ENCODE measurements at places on chromosomes 12 and 14. TPM values are rescaled to one million over a fixed set of nuclear protein-coding genes. Genes with fewer than 3 reads are reported as not detected.

DNA sequence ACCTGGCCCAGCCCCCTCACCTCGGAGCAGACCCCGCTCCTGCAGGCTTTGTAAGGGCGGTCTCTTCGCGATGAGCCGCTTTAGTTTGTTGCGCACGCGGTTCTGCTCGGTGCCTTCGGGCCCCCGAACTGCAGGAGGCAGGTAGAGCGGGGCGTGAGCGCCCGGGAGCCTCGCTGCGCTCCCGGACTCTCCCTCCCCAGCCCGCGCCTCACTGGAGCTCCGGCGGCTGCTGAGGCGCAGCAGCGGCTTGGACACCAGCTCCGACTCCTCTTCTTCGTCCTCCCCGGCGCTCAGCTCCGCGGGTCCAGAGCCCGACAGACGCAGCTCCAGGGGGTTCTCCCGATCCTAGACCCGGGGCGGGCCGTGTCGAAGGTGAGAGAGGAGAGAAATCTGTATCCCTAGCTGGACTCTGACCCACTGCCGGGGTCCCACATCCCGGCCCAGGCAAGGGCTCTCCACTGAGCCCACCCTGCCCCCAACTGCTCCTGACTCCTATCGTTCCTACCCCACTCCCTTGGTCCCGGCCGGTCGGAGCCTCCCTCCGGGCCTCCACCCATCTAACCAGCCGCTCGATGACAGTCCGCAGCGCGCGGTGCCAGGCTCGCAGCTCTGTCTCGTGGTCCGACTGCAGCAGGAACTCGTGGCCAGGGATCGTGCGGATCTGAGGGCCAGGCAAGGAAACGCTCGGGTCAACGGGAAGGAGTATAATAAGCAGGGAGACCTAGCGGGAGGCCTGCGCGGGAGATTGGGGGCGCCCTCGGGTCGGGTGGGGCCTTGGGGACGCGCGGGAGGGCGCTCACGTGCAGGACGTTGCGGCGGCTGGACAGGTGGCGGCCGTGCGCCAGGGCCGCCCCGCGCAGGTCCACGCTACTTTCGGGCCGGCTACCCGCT, 4.2 kb downstream of the ARHGAP9 start:
- DNase-seq, result peak; percentile 37

- no peak for DNase-seq
These were observed 81.8 kb upstream of the FOXN3 start for GRCh38 chr14:89498878-89499277.

DNA sequence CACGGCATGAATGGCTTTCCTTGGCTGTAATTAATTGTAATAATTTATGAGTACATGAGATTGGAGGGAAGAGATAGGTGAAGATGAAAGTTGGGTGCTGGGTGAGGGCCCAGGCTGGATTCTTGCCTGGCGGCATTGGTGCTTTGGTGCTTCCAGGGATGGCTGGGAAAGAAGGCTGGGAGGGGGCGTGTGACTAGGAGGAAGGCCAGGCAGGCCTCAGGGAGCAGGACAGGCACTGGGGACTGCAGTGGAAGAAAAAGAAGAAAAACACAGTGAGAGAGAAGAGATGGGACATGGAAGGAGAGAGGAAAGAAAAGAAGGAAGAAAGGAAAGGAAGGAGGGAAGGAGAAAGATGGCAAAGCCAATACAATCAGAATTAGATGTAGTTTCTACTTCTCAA, 3.7 kb downstream of the HOXC9 start:
- no peak for DNase-seq

The RNASE1 gene
- 1.7 TPM for total RNA-seq

- DNase-seq, result no peak
These were observed 25.1 kb downstream of the C12orf42 start for GRCh38 chr12:103470664-103471063.

The ESR2 gene
- 0.16 TPM for total RNA-seq

The MUCL1 gene
- total RNA-seq, result not detected

DNA sequence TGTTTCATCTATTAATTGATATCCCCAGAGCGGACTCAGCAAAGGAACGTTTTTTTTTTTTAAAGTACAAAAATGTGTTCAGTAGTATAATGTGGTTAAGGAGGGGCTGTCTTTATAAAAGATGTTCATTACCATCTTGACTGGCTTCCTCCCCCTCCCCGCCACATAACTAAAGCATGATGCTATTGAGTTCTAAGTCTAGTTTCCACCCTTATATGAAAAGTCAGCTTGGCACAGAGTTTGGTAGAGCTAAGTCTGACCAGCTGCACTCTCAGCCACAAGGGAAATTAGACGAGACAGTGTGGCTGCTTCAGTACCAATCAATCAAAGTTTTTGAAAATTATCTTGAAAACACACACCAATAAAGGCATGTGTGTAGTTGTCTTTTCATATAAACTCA, 1.9 kb upstream of the MYBPC1 start:
- no peak for DNase-seq

DNA sequence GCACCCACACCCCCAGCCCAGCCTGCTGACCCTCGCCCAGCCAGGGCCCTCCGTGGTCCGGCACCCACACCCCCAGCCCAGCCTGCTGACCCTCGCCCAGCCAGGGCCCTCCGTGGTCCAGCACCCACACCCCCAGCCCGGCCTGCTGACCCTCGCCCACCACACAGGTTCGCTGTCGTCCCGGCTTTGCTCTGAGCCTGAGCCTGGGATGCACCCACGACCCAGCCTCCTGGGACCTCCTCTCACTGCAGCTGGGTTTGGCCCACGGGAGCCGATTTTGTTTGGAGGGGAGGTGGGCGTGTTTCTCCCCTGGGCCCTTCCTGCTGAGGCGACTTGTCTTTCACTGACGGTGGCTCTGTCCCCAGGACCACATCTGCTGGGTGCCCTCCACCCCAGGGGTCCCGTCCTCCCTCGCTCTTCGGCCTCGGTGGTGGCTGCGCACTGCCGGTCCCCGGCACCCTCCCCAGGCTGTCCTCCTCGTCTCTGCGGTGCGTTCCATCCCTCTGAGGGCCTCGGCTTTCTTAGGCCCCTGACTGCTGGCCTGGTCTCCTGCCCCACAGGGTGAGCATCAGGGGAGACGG, 83.8 kb downstream of the GALNT9 start:
- DNase-seq, result no peak

DNA sequence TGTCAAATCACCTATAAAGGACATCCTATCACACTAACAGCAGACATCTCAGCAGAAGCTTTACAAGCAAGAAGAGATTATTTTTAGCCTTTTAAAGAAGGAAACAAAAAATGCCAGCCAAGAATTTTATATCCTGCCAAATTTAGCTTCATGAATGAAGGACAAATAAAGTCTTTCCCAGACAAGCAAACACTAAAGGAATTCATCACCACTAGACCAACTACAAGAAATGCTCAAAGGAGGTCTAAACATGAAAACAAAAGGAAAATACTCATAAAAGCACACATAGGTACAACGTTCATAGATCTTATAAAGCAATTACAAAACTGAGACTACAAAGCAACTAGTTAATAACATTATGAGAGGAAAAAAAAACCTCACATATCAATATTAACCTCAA, 20.7 kb upstream of the STAB2 start:
- no peak for DNase-seq

DNA sequence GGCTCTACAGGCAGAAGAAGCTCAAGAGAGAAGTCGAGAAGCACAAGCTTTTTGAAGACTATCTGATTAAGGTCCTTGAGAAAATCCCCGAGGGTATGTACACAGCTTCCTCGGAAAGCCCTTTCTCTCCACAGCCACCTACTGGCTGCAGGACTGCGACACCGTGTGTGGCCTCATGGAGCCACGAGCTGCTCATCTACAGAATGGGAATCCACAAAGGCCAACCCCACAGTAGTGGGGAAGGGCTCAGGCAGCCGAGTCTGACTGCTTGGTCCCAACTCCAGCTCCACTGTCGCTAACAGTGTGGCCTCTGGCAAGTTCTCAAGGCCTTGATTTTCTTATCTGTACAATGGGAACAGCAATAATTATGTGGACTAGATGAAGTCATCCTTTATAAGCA, 2.5 kb downstream of the CCDC197 start:
- DNase-seq, result no peak

The LRRC23 gene
- total RNA-seq, result 7.0 TPM

DNA sequence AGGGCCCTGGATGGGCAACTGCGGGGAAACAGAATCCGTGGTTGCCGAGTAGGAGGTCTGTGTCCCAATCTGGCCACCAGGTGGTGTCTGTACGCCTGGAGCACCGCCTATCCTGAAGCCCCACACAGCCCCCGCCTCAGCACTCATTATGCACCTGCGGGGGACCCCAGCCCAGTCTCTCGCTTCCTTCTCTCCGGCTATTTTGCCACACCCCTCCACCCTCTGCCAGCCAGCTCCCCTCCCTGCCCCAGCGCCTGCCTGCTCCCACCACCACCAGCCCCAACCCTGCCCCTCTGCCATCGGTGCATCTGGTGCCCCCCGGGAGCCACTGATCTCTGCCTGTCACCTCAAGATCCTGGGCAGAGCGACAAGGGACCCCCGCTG, 2.2 kb upstream of the NXPH4 start:
- DNase-seq, result peak; percentile 57

- no peak for DNase-seq
These were observed 19.6 kb downstream of the FNTB start for GRCh38 chr14:65006261-65006721.

The CCDC177 gene
- total RNA-seq, result not detected

- peak; percentile 28 for DNase-seq
These were observed 415.4 kb upstream of the CCDC196 start for GRCh38 chr14:66070542-66071319.

The SIX1 gene
- total RNA-seq, result 4.6 TPM

The PTPRQ gene
- 32.1 TPM for total RNA-seq

GRCh38 chr14:76584271-76584702, 177.0 kb upstream of the VASH1 start:
- DNase-seq, result no peak

- DNase-seq, result no peak
These were observed 91.6 kb downstream of the HELB start for GRCh38 chr12:66393890-66394289.

DNA sequence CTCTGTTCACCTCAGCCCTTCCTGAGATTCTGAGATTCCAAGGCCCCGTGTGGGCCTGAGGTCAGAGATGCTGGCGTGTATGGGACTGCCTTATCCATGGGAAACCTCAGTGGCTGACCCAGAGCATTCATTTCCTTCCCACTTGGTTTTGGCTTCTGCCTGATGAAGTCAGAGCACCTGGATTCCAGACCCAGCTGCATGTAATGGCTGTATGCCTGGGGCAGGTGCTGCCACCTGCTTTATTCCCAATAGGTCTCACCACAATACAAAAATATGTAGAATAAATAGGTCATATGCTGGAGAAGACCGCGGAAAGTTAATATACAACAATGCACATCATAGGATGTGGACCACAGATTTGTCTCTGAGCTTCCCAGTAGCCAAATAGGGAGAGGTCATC, 25.6 kb downstream of the FIGNL2 start:
- no peak for DNase-seq

- no peak for DNase-seq
These were observed 93.0 kb downstream of the ACTN1 start for GRCh38 chr14:68886109-68886434.

DNA sequence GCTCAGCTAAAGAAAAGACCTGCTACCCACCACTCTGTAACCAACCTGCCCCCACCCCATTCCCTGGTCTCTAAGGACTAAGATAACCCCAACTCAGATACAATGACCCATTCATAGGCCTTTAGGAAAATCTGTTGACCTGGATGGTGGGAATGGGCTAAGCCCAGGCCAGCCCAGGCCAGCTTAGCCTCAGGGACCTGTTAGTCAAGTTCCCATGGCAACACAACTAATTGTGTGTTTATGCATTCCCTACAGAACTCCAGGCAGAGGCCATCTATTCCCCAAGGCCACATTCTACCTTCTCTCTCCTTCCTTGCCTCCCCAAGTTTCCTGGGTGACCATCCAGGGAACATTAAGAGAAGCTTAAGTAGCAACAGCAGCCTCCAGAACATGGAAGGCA, 16.1 kb upstream of the KRT8 start:
- DNase-seq, result no peak

DNA sequence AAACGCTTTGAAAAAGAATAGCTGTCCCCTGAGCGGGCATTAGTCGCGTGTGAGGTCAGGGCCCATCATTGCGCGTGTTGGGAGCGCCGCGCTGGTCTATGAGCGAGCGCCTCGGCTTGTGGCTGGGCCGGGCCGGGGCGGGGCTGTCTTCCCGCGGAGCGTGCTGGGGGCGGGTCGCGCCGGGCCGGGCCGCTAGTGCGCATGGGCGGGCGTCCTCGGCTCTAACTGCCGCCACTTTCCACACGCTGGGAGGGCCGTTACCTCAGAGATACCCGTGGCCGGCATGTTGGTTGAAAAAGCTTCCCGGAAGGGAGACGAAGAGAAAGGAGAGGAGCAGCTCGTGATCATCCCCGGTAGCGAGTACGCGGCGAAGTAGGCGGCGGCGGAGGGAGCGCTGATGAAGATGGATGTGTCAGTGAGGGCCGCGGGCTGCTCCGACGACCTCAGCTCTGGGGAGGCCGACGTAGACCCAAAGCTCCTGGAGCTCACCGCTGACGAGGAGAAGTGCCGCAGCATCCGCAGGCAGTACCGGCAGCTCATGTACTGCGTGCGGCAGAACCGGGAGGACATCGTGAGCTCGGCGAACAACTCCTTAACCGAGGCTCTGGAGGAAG, at the start of gene EID3:
Gene EID3 (plus strand): TSS at position 202 of the 614 bp plus-strand sequence. CDS start 196 bp downstream, at position 398.
- DNase-seq, result peak; percentile 67

The KCNA5 gene
- total RNA-seq, result not detected

The TAS2R43 gene
- 1.3 TPM for total RNA-seq

The KIF21A gene
- total RNA-seq, result 10.8 TPM

The KLRC4 gene
- total RNA-seq, result not detected

DNA sequence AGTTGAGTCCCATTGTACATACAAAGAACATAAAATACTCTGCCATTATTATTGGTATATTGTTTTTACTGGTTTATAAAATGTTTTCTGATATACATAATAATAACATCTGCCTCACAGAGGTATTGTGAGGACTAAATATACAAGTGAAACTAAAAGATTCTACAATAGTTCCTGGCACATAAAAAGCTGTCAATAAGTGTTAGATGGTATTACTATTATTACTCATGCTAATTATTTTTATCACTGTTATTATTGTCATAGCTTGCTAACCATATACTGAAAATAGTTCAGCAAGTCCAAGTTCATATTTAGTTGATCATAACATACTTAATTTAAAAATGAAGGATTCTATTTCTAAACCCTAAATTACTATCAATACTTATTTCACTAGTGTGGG, 34.4 kb downstream of the BTG1 start:
- DNase-seq, result no peak

DNA sequence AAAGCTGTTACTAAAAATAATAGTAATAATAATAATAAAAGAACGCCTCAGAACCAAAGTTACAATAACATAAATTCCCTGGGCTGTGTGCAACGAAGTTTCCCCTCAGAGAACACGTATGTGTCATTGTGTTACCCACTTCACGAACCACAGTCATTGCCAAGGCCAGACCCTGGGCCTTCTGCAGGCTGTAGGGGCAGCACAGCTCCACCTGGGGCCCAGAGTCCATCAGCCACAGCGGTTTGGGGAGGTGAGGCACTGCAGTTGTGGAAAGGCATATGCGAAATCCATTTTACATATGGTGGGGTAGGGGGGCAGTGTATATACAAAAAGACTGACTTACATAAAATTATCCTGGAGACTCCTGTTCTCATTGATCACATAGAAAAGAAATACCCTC, 56.1 kb downstream of the ESR2 start:
- DNase-seq, result no peak

- DNase-seq, result peak; percentile 11
These were observed 279.6 kb upstream of the TMEM132C start for GRCh38 chr12:127987199-127987901.

GRCh38 chr12:24780697-24781368, 168.1 kb downstream of the BCAT1 start:
- DNase-seq, result peak; percentile 53

The MED6 gene
- 19.7 TPM for total RNA-seq

Data from fibroblast of the aortic adventitia (primary cell).